Spleen (tissue), 13 donors: ENCODE measurements at places on chromosomes 7 and 10. TPM values are rescaled to one million over a fixed set of nuclear protein-coding genes. Genes with fewer than 3 reads are reported as not detected.

The SOSTDC1 gene
- total RNA-seq: not detected

- no peak for DNase-seq
These were observed 69.0 kb downstream of the HACD1 start for GRCh38 chr10:17548162-17548561.

DNA sequence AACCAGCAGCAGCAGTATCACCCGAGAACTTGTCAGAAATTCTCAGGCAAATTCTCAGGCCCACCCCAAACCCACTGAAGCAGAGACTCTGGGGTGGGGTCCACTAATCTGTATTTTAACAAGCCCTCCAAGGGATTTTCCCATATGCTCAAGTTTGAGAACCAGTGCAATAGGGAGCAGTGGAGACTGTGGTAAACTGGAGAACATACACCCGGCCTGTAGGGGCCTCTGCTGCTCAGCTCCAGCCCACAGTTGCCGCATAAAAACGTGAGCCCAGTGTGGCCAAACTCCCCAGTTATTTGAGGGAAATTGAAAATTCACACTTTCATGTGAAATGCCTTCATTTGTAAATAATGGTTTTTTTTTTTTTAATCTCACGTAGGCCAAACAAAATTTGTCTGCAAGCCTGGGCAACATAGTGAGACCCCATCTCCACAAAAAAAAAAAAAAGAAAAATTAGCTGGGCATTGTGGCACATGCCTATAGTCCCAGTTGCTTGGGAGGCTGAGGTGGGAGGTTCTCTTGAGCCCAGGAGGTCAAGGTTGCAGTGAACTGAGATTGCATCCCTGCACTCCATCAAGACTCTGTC is 97.6 kb upstream of the ZMIZ1 start:
- no peak for DNase-seq

The PRPS1L1 gene
- not detected for total RNA-seq

GRCh38 chr7:431041-431440 is 88.6 kb downstream of the PDGFA start:
- no peak for DNase-seq

GRCh38 chr7:141291541-141291940 is 217.7 kb downstream of the TMEM178B start:
- DNase-seq: no peak

- DNase-seq: no peak
These were observed 19.1 kb upstream of the TNKS2 start for GRCh38 chr10:91779011-91779605.

The PROSER2 gene
- total RNA-seq: 15.4 TPM

DNA sequence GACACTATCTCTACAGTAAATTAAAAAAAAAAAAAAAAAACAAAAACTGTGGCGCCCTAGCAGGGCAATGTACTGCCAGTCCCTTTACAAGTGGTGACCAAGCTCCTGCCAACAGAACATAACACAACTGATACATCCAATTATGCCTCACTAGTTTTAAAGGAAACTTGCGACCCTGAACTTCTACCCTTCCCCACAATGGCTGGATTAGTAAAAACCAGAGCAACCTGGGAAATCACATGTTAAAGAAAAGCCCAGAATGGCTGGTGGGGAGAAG is 16.5 kb downstream of the ATE1 start:
- DNase-seq: no peak

GRCh38 chr7:50981743-50982142 is 199.0 kb upstream of the GRB10 start:
- DNase-seq: no peak

GRCh38 chr10:75417522-75417927 is 13.9 kb upstream of the LRMDA start:
- DNase-seq: no peak

The NPY4R2 gene
- total RNA-seq: not detected

- no peak for DNase-seq
These were observed 5.4 kb downstream of the ARHGAP21 start for GRCh38 chr10:24718031-24718855.

DNA sequence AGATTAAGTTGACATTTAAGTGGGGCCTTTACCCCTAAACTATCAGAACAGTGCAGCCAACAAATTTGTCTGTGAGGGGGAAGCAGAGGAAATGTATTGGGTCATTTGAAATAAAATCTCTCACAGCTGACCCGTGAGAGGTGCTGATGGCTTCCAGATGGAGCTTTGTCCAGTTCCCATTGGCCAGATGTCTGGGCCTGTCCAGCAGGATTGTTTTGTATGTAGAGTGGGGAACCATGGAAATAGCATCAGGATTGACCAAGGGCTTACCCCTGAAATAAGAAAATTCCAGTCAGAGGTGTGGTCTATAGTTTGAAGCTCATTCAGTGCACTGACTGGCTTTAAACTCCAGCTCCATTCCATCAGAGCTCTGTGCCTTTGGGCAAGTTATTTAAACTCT is 50.6 kb downstream of the INHBA start:
- no peak for DNase-seq

The LIMK1 gene
- total RNA-seq: 37.4 TPM

DNA sequence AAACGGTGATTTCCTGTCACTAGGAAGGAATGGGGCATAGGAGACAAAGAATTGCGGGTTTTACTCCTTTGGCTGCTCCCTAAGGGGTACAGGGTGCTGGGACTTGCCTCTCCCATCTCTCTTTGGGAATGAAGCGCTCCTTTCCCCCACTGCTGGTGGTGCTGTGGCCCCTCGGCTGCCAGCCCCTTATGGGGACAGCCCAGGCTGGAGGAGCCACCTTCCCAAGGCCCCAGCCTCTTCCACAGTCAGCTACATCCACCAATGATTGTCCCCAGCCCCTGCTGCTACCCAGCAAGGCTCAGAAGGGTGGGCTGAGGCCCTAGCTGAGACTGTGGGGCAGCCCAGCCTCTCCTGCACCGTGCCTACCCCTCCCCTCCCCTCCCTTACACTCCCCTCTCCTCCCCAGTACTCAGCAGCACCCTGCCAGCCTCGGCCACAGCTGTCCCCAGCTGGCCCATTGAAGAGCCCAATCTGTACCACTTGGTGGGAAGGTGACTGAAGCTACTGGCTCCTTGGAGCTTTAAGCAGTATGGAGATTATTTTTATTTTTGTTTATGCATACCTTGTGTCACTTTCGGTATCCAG is 19.0 kb downstream of the PRKAG2 start:
- DNase-seq: peak; percentile 64

The RET gene
- total RNA-seq: 0.30 TPM

DNA sequence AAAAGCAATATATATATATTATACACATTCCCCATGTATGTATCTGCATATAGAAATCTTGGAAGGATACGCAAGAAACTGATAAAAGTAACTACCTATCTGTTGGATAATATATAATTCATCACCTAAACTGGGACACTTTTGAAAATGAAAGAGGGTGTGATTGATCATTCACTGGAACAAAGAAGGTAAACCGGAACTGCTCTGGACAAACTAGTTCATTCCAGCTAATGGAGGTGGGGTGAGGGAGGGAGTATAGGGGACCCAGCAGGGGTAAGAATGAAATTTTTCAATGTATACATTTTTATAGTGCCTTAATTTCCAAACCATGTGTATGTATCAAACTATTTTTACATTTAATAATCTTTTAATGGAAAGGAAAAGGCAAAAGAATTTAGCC is 25.6 kb downstream of the SORBS1 start:
- no peak for DNase-seq

GRCh38 chr7:55158541-55159382 is 139.9 kb downstream of the EGFR start:
- DNase-seq: no peak

The MPLKIP gene
- 28.1 TPM for total RNA-seq

DNA sequence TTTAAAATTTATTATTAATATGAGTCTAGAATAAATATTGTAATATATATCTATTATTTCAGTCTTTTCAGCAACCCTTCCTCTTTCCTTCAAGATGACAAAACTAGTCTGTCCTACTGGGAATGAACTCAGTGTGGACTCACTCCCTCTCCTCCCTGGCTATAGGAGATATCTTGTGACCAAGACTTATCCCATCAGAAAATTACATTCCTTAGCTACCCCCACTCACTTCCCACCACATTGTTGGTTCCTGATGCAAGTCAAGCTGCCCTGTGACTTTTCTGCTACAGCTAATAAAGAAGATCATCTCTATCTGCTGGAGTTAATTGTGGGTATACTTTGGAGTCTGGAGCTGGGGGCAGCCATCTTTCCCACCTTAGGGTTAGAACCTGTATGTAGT is 28.0 kb upstream of the MCU start:
- no peak for DNase-seq

The UCN3 gene
- not detected for total RNA-seq

- DNase-seq: no peak
These were observed 313.3 kb upstream of the AKR1E2 start for GRCh38 chr10:4512671-4513240.

The STAMBPL1 gene
- total RNA-seq: 19.1 TPM

DNA sequence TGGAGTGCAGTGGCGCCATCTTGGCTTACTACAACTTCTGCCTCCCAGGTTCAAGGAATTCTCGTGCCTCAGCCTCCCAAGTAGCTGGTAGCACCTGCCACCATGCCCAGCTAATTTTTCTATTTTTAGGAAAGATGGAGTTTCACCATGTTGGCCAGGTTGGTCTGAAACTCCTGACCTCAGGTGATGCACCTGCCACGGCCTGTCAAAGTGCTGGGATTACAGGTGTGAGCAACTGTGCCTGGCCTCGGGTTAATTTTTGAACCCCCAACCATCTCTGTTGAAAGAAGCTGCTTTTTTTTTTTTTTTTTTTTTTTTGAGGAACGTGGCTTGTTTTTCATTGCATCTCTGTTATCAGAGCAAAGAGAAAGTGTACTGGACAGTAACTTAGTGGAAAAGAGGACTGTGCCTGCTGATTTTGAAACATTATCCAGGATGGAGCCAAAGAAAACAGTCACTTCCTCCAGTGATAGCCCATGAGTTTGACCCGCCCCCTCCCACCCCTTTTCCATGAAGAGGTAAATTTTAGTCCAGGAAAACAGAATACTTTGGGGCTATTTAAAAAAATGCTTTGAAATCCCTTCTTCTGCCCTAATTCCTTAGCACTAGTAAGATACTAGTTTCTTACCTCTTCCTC is 38.3 kb downstream of the WBP1L start:
- no peak for DNase-seq

The CLDN4 gene
- 0.13 TPM for total RNA-seq

The MYH16 gene
- total RNA-seq: not detected

DNA sequence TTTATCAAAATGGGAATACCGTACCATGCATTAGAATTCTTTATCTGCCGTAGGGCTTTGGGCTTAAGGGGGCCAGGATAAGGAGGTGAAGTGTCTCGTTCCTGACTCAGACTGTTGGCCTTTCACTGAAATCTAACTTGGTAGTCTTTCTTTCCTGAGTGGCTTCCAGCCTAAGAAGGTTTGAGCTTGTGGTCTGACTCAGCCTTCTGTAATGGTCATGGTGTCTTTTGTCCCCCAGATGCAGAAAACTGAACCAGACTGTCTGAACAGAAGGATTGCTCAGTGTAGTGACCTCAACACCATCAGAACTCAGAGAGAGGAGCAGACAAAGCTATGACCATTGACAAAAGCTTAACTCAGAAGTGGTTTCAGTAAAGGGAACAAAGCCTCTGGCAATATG is 39.5 kb downstream of the WNT2 start:
- no peak for DNase-seq

The CYP2C19 gene
- total RNA-seq: not detected

The RTKN2 gene
- 2.3 TPM for total RNA-seq

DNA sequence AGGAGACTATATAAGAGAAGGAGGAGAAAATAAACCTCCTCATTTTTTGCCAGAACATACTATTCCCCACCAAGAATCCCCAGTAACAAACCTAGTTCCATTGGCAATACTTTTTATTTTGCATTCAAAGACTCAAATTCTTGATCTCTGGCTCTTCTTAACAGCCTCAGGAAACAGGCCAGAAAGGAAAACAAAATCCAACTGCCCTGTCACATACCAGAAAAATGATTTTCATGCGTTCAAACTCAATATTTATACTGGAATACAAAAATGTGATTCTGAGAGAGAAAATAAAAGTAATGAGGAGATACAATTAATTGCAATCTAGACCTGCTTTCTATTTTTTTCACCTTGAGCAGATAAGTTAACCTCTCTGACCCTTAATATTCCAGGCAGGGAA is 435.9 kb upstream of the AUTS2 start:
- no peak for DNase-seq

The COL17A1 gene
- total RNA-seq: 0.52 TPM

GRCh38 chr10:2978574-2979273 is 88.6 kb upstream of the PFKP start:
- DNase-seq: no peak

The ADRB1 gene
- total RNA-seq: 4.8 TPM

The EPHA1 gene
- total RNA-seq: 4.5 TPM

The ARHGEF35 gene
- total RNA-seq: 5.1 TPM

DNA sequence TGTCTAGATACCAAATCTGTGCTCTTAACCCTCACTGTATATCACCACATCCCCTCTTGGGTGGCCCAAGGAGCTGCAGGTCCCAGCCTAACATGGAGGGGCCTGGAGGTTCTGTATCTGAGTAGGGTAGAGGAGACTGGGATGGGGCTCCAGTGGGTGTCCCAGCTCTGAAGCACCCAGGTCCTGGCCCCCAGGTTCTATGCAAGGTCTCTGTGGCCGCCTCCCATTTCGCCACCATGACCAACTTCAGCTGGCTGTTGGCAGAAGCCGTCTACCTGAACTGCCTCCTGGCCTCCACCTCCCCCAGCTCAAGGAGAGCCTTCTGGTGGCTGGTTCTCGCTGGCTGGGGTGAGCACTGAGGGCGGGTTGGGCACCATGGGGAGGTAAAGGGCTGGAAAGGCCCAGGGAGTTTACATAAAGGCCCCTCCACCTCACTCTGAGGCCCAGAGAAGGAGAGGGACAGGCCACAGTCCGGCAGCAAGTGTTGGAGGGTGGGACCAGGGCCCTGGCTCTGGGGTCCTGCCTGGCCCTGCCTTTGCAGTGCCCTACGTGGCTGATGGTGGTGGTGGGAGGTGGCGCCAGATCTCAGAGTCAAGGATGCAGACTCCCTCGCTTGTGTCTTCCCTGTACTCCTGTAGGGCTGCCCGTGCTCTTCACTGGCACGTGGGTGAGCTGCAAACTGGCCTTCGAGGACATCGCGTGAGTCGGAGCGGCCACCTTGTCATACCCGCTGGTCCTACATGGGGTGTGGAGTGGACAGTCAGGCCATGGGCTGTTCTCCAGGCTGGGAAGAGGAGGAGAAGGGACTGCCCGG is 10.2 kb downstream of the GHRHR start:
- no peak for DNase-seq

- DNase-seq: peak; percentile 38
These were observed 66.2 kb downstream of the CTBP2 start for GRCh38 chr10:125093974-125094705.

DNA sequence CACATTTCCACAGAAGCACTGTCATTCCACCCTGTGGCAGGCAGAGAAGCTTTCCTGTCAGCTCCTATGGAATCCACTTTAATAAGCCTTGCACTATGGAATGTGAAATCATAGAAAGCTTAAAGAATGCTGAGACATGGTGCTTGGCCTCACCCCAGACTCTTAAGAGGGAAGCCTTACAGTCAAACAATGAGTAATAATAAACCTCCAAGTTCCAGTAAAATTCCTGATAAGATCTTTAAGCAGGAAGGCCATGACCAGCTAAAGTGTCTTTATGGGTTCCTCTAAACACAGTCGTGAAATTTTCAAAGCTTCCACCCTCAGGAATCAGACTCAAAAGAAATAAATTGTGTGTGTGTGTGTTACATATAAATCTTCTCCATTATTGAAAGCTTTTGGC is 11.9 kb upstream of the TEX36 start:
- no peak for DNase-seq
